Activated CD4-positive, alpha-beta T cell treated with anti-CD3 and anti-CD28 coated beads, Interleukin-10, Interleukin-2, amounts not matched to agents 100 ng/mL and 50 ng/mL, durations not matched to agents 16 hours and 8 hours (primary cell): ENCODE measurements at places on chromosomes 4 and X.

DNA sequence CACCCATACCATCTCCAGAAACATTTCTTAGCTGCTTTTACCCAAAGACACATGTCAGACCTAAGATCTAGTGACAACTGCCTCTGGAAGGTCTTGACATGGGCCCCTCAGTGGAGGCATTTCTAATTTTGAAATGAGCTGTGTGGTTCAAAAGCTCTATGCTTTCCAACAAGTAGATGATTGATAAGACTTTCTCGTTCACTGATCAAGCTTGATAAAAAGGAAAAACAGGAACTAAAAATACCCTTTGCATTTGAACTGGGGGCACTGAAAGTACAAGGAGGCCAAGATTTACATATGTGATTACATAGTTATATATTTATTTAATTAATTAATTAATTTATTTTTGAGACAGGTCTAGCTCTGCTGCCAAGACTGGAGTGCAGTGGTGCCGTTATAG lies 61.3 kb upstream of the SCOC start:
- no peak for DNase-seq

GRCh38 chrX:74286950-74287740 lies 16.8 kb upstream of the ZCCHC13 start:
- no peak for DNase-seq

DNA sequence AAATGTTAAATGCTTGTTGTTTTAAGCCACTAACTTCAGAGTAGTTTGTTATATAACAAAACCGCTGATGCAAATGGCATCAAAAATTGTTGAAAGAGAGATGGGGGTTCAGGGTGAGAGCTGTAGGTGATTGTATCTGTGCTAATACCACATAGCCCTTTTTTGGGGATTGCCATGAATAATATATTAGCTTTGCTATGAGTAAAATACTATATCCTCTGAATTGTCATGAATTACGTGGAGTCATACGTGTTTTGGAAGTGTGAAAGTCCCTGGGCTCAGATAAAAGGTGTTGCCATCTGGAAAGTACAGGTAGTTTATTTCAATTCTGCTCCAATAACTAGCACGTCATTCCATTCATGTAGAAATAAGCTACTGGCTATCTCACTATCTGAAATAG lies 30.6 kb downstream of the DYNLT3 start:
- DNase-seq = no peak

- DNase-seq = no peak
Measured at GRCh38 chr4:62285026-62285425, 1084.9 kb downstream of the ADGRL3 start.
